ENCODE measurements at places on chromosomes 5 and 9.

DNA sequence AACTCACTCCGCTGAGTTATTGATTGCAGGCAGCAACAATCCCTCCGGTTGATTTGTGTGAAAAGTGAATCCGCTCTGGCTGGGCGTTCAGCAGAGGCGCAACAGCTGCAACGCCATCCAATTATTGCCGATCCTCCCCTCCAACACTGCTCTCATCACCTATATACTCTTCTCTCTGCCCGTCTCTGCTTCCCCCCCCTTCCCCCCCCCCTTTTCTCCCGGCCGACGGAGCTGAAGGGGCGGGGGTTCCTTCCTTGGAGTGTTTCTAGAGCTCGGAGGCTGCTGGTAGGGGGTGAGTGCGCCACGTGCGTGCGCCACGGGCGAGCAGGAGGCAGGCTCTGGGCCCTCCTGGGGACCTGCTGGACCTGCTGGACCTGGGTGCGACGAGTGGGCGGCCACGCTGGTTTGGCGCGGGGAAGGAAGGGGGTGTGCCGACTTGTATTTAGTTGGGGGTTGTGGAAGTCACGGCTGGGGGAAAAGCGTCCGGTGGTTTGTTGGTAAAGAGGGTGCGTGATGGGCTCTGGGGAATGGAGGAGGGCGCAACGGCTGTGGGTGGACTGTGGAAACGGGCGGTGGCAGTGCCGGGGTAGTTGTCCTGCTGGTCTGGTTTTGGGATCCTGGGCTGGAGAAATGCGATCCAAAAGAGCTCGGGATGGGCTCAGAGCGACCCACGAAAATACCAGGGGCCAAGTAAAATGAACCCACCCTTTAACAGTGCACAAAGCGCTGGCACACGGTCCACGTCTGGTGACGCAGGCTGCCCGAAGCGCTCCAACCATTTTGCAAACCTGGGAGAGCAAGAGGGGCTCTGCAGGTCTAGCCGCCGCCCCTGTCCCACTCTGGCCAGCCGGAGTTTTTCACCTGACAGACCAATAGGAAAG is 6.4 kb upstream of the MEF2C start:
- no peak for DNase-seq

GRCh38 chr5:95445995-95446394 is 54.8 kb downstream of the FAM81B start:
- no peak for DNase-seq

DNA sequence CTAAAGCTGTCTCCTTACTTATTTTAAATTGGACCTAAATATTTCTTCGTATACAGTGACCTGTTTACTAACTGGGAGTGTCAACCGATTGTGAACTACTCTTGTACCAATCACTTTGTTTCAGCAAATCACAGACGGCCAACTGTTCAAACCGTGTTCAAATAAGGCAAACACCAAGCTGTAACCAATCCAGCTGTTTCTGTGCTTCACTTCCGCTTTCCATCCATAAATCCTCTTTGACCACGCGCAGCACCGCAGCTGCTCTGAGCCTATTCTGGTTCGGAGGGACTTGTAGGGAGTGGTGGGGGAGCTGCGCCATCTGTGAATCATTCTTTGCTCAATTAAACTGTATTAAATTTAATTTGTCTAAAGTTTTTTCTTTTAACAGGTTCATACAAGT is 4.8 kb upstream of the FAM240B start:
- no peak for DNase-seq

DNA sequence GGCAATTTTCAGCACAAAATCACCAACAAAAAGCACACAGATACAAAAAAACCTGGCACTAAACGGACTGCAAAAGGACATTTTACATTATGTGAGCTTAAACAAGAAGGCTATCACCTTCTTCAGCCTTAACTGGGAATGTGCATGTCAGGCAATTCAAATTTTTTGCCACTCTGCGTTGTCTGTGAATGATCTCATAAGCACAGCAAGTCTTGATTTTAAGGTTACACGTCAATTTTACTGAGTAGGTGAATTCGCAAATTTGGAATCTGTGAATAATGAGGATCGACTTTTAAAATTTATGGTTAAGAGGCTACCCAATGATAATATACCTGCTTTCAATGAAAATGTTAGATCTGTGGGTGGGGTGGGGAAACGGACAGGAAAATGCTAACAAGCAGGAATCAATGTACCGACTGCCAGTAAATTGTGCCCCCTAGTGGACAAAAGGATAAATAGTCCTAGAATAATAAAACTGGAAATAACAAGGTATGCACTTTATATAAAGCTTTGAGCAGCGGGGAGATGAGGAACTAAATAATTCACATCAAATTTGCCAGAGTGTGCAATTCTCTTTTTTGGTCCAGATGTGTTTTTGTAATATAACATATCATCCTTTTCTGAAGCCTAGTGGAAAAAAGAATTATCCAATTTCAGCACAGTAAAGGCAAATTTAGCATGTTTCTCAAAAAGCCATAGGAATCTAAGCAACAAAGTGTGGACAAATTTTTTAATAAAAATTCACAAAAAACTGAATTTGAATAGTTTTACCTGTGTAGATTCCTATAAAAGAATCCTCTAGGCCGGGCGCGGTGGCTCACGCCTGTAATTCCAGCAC is 20.5 kb downstream of the EQTN start:
- DNase-seq, result no peak

- DNase-seq, result no peak
Observed at GRCh38 chr9:136855461-136856078, 3.4 kb downstream of the MAMDC4 start.

- no peak for DNase-seq
Observed at GRCh38 chr5:122999947-123000563, 36.5 kb downstream of the PPIC start.

GRCh38 chr9:134837529-134837928 is 43.1 kb upstream of the FCN2 start:
- DNase-seq, result no peak

- no peak for DNase-seq
Observed at GRCh38 chr5:151799407-151799806, 27.7 kb downstream of the G3BP1 start.

DNA sequence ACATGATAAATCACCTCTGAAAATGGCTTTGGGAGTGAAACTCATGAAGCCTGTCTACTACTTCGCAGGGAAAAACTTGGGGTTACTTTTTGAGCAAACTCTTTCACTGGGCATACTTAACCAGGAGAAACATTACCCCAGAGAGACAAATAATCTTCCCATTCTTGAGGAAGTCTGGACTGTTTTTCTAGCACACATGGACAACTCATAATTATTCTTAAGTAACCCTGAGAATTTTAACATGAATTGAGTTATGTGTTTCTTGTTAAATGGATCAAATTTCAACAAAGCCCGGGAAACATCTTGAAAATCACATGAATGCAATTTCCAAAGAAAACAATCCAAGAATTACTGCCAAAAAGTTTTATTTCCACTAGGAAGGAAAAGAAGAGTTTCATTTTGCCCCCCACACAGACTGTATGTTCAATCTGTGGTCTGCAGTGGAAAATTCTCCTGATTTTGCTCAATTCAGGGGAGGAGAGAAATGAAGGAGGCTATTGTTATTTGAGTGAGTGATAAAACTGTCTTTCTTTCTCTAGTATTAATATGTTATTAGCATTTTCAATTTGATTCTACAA is 564.8 kb upstream of the CLINT1 start:
- DNase-seq, result no peak

GRCh38 chr9:6405371-6405770 is 7.6 kb upstream of the UHRF2 start:
- DNase-seq, result no peak

DNA sequence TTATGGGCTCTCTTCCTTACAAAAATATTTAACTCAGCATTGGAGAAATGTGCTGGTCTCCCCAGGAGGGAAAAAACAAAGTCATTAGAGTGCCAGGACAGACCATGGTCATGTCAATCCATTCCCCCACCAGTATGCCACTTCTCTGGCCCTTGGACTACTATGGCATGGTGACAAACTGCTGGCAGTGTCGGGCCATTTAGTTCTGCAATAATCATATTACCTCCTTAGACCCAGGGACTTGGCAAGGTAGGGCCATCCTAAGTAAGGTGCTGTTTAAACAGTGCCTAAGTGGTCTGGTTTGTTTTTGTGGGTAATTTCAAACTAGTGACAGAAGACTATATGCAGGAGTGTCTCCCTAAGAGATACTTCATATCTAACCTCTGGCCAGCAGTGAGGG is 177.8 kb upstream of the STK32A start:
- DNase-seq, result no peak

DNA sequence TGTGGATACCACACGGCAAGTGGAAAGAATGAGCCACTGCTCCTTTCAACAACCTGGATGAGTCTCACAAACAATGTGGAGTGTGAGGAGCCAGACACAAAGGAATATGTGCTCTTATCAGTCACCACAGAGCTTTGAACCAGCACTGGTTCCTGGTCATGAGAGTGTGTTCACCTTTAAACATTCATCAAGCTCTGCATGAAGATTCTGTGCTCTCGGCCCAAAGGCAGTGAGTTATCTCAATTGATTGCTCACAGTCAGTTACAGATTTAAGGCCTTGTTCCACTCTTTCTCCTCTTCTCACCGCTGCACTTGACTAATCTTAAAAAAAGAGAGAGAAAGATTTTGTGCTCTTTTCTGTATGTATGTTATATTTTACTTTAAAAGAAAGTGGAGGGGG is 19.4 kb downstream of the LRSAM1 start:
- no peak for DNase-seq

GRCh38 chr9:124303762-124304161 is 46.0 kb downstream of the NEK6 start:
- no peak for DNase-seq

GRCh38 chr9:122477346-122477745 is 380 bp downstream of the OR1J1 start:
- DNase-seq, result no peak

DNA sequence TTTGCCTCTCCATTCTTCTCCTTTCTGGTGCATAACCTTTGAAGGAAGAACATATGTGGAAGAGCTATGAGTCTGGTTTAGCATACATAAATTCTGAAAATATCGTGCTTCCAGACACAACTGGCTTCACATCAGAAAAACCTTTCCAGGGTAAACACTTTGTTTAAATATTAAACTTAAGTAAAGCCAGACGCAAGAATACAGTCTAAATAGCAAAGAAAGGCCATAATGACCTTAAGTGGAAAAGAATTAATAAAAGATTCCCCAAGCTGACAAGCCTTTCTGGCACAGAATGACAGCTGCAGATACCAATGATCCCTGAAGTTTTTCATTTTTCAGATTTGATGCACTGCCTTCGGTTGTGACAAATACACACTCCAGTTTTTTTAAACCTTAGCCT is 13.5 kb upstream of the TSSK1B start:
- DNase-seq, result no peak

DNA sequence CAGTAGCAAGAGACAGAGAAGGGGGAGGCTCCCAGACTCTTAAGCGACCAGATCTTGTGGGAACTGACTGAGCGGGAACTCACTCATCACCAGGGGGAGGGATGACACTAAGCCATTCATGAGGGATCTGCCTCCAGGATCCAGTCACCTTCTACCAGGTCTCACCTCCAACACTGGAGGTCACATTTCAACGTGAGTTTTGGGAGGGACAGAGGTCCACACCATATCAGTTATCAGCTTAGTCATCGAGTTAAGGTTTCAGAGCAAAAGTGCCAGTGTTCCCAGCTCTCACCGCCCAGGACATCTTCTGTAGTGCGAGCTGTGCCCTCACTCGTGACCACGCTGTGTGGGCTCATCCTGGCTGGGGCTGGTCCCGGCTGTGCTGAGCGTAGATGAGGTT is 98.7 kb upstream of the CACNA1B start:
- DNase-seq, result no peak

- no peak for DNase-seq
Observed at GRCh38 chr9:8832386-8832785, 1032.8 kb upstream of the DMAC1 start.

DNA sequence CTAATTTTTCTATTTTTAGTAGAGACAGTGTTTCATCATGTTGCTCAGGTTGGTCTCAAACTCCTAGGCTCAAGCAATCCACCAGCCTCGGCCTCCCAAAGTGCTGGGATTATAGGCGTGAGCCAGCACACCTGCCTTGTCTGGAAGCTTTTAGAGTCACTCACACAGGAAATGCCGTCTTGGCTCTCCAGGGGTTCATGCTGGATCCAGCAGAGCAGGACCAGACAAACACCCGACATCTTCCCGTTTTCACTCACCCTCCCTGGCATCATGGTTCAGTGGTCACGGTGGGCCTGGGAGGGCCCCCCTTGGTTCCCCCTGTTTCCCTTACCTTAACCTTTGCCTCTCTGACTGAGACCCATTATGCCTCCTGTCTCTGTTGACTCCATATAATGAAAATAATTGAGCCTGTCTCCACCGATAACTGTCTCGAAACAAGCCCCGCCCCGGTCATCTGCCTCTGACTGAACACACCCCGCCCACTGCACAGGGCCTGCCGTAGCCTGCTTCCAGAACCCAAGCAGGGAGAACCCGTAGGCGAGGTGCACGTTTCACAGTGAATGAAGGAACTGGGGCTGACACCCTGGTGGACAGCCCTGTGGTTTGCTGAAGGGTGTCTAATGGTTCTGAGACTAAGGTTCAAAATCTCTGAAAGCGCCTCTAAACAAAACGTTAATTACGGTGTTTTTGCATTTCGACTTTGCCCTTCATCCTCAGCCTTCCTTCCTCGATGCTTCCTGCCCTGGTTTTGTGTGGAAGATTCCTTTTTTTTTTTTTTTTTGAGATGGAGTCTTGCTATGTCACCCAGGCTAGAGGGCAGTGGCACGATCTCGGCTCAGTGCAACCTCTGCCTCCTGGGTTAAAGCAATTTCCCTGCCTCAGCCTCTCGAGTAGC is 39.7 kb upstream of the SPRY4 start:
- DNase-seq, result no peak

DNA sequence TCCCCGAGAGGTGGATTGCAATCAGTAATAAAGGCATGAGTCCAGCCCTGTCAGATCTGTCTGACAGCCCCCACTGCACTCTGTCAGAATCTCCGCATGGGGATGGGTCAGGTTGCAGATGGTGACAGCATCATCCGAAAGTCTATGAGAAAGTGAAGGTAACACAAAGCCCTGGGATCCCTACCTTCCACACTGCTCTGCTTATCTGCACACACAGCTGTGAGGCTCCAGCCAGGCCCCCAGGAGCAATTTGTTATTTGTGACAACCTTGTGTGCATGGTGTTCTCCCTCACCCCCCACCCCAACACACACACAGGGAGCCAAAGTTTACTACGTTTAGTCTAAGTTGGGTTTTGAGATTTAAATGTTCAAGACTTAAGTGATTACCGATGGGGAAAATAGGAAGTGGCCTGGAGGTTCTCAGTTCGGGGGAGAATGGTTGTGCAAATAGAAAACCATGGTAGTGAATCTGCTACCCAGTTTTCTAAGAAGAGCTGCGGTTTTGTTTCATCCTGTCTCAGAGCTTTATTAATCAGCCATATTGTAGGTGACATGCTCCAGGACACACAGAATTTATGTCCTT is 92.7 kb downstream of the SV2C start:
- no peak for DNase-seq

- DNase-seq, result no peak
Observed at GRCh38 chr5:168706655-168707069, 127.5 kb upstream of the PANK3 start.

All from vagina (tissue), 2 donors.